Activated naive CD4-positive, alpha-beta T cell treated with anti-CD3 and anti-CD28 coated beads, Interleukin-2, amount 50 U/mL, for 16 hours (primary cell): ENCODE measurements at places on chromosomes 3 and 15.

DNA sequence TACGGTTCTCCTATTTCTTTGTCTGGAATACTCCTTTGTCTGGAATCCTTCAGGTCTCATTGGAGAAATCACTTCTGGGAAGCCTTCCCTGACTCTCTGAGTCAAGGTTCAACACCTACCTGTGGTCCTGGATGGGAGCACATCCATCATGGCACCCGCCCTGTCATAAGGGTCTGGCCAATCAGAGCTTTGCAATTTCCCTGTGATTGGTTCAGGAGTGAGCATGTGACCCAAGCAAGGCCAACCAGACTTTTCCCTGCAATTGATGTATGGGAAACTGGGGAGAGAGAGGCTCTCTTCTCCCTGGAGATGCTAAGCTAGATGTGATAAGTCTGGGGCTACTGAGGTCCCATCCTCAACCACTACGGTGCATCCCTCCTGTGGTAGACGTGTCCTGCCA, 8.1 kb downstream of the FAM3D start:
- no peak for DNase-seq

DNA sequence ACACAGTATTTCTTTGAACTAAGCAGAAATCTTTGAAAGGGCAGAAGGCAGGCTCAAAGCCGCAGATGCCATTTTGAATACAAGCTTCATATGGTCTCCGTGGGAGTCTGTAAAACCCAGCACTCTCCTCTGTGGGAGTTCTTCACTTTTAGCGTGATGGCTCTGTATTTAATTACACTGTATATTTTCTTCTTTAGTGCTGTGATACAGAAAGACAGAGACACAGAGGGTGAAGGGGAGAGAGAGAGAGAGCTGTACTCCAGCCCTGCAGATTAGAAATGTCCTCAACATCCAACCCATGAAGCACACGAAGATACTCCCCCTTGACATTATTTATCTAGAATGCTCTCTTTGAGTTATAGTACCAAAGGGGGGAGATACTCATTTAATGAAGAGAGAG, 752.6 kb upstream of the NR2F2 start:
- DNase-seq: no peak

- no peak for DNase-seq
Measured at GRCh38 chr3:39147711-39148434, 5.5 kb downstream of the CSRNP1 start.

DNA sequence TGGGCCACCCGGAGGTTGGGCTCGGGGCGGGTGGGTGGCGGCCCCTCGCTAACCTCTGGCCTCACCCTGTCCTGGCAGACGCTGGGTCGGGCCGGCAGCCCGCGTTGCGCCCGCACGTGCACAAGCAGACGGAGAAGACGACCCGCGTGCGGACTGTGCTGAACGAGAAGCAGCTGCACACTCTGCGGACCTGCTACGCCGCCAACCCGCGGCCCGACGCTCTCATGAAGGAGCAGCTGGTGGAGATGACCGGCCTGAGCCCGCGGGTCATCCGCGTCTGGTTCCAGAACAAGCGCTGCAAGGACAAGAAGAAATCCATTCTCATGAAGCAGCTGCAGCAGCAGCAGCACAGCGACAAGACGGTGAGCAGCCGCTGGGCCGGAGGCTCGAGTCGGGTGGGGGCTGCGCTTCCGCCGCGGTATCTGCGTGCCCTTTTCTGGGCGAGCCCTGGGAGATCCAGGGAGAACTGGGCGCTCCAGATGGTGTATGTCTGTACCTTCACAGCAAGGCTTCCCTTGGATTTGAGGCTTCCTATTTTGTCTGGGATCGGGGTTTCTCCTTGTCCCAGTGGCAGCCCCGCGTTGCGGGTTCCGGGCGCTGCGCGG, 3.7 kb downstream of the ISL2 start:
- DNase-seq: peak; percentile 38

DNA sequence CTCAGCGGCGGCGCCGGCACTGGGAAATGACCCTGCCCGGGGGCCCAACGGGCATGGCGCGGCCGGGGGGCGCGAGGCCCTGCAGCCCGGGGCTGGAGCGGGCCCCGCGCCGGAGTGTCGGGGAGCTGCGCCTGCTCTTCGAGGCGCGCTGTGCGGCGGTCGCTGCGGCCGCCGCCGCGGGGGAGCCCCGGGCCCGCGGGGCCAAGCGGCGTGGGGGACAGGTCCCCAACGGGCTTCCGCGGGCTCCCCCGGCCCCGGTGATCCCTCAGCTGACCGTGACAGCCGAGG, 172 bp downstream of the ITPKA start:
- DNase-seq: no peak
